ENCODE measurements at places on chromosomes 1 and 21.

DNA sequence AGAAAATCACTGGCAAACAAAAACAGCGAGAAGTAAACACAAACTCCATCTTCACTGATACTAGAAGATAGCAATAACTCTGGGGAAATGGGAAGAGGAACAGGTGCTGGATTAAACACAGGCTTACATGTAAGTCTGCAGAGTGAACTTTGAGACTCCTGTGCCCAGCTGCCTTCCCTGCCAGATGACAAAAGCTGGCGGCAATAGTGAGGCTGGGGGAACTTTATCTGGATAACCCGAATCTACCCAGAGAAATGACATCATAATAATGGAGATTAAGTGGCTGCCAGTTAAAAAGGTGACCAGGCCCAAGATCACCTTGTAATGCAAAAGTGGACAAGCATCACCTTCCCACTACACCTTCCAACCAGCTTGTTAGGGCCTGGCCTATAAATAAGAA, 184.5 kb downstream of the CHRM3 start:
- no peak for DNase-seq

- no peak for DNase-seq
Measured at GRCh38 chr21:14686466-14687267, 140.6 kb upstream of the SAMSN1 start.

DNA sequence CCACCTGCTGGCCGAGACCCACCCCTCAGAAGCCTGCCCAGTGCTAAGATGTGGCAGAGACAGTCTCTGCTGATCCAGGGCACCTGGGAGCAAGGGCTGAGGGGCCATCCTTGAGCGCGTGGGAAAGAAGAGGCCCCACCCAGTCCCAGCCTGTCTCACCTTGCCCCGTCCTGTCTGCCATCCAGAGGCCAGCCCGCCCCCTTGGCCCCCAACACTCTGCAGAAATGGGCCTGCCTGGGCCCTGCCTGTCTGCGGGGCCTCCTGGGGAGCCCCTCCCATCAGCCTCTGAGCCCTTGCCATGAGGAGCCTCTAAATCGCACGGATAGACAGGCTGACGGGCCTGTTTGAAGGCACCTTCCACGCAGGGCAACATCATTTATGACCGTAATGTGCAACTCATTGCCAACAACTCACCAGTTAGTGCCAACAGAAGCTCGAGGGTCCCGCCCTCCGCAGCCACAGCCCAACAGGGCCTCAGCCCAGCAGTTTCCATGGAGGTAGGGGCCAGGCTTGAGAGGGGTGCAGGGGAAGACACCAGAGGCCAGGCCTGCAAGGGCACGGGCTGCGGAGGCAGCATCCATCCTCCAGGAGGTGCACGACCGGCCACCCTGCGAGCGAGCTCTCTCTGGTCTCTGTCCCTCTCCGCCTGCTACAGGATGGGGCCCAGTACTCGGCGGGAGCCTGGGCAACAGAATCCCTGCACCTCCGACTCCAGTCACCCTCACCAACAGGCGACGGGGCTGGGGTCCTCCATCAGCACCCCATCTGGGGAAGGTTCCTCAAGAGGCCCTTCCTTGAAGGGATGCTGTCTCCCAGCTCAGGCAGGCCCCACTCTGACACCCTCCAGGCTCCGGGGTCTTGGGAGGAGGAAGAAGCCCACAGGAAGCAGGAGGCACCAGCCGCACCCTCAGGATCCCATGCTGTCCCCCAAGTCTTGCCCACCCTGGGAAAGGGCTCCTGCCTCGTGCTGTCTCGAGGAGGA, 78.0 kb downstream of the MEGF6 start:
- no peak for DNase-seq

GRCh38 chr1:10671622-10672342, 124.7 kb downstream of the CASZ1 start:
- DNase-seq, result no peak

DNA sequence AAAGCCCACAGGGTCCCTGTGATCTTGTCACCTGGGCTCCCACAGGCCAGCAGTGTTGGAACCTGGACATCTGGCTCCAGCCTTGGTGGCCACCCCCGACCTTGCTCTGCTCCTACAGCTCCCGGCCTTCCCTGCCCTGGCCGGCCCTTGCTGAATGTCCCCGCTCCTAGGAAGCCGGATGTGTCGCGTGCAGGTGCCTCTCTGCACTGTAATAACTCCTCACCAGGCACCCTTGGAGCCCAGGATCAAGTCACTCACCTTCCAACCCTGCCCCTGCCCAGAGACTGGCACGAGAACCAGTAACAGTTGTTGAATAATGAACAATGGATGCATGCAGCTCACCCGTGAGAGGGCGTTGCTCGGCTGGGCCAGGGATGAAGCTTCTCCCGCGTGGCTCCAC, 12.1 kb downstream of the PDE9A start:
- DNase-seq, result no peak

- DNase-seq, result peak; percentile 74
Measured at GRCh38 chr1:211259638-211260126, 516 bp downstream of the RCOR3 start.

- DNase-seq, result no peak
Measured at GRCh38 chr1:116062201-116062600, 49.0 kb upstream of the MAB21L3 start.

DNA sequence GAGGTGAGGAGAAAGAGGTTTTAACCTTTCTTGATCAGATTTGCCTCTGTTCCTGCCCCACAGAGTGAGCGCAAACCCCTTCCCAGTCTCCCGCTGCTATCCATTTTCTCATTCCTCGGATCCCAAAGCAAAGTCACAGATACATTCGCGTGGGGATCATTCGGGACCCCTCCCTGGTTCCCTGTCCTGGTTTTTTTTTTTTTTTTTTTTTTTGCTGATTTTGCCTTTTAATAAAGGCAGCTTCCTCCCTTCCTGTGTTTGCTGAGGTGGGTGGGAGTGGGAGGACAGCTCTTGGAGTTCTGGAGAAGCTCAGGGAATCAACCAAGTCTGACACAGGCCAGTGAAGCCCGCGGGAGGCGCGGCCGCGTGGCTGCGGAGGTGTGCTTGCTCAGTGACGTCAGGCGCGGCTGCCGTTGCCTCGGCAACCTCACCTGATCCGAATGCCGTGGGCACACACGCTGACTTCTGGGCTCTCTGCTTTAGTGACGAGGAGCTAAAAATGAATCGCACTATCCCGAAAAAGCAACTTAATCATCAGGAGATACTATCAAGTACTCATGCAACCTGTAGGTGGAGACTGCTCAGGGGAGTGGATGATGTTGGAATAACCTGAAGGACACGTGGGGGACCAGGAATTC, 106.4 kb downstream of the TBX19 start:
- no peak for DNase-seq

DNA sequence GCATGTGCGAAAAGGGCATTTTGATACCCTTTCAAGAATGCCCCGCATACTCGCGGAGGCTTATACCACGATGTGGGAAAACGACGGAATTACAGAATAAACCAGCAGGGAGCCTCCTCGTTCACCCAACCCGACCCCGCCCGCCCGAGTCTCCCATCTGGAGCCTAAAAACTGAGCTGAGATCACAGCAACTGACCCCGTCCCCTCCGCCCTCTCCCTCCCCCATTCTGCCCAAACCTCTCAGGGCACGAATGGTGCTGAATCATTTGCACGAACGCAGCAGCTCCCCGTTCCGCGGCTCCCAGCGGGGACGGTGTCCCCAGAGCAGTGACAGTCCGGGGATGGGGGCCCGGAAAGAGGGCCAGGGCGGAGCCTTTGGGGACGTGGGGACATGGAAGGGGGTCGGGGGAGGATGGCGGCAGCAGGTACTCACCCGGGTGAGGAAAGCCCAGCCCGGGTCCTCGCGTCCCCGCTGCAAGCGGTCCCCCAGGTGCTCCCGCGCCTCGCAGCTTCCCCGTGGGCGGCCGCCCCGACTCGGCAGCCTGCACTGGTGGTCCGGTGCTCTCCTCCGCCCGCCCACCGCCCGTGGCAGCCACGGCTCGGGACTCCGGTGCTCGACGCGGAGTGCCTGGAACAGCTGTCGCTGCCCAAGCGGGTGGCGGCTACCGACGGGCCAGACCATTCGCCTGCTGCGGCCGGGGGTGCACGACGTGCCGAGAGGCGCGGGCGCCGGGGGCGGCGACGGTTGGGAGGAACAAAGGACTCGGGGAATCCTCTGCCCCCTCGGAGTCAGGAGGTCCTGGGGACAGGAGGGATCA, at the start of gene TTLL7:
TSS of gene TTLL7 (minus strand) at position 635 of the 818 bp plus-strand sequence. CDS start 46,921 bp downstream, outside the sequence.
- peak; percentile 78 for DNase-seq

DNA sequence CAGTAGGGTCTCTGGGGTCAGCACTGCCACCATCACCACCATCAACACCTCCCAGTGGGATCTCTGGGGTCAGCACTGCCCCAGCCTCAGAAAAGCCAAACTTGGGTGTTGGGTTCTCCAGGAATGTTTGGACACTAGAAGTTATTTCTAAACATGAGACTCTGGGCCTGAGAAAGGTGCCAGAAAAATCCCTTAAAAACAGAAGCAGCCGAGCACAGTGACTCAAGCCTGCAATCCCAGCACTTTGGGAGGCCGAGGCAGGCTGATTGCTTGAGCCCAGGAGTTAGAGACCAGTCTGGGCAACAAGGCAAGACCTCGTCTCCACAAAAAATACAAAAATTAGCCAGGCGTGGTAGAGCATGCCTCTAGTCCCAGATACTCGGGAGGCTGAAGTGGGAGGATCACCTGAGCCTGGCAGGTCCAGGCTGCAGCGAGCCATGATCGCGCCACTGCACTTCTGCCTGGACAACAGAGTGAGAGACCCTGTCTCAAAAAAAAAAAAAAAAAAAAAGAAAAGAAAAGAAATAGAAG, 470 bp downstream of the PTAFR start:
- DNase-seq, result no peak

GRCh38 chr21:23951251-23951650, 1656.0 kb downstream of the MRPL39 start:
- DNase-seq, result peak; percentile 11

GRCh38 chr1:14426854-14427253, 171.6 kb upstream of the KAZN start:
- no peak for DNase-seq

- no peak for DNase-seq
Measured at GRCh38 chr1:151474745-151475144, 15.5 kb upstream of the POGZ start.

DNA sequence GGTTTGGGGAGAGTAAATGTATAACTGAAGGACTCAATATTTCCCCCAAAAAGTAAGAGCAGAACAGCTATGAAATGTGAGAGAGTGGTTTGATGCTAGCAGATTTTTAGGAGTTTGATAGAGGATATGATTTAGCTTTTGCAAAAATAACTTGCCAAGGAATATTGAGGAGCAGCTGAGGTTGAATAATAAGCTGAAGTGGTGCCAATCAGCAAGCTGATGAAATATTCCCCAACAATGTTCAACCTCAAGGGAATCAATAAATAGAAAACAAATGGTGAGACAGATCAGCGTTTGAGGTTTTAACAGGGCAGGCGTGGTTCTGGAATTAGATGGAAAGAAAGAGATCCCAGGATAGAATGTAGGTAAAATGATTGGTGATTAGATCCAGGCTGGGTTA, 413.4 kb upstream of the ADAMTS5 start:
- peak; percentile 35 for DNase-seq

GRCh38 chr1:224289396-224289795, 40.6 kb downstream of the NVL start:
- no peak for DNase-seq

- peak; percentile 64 for DNase-seq
Measured at GRCh38 chr1:204446413-204447111, 34.9 kb upstream of the PPP1R15B start.

- no peak for DNase-seq
Measured at GRCh38 chr1:223041481-223041880, 101.6 kb downstream of the TLR5 start.

GRCh38 chr1:54774820-54775498, 10.6 kb upstream of the PARS2 start:
- peak; percentile 25 for DNase-seq

- DNase-seq, result no peak
Measured at GRCh38 chr1:246638941-246639655, 72.8 kb downstream of the CNST start.

DNA sequence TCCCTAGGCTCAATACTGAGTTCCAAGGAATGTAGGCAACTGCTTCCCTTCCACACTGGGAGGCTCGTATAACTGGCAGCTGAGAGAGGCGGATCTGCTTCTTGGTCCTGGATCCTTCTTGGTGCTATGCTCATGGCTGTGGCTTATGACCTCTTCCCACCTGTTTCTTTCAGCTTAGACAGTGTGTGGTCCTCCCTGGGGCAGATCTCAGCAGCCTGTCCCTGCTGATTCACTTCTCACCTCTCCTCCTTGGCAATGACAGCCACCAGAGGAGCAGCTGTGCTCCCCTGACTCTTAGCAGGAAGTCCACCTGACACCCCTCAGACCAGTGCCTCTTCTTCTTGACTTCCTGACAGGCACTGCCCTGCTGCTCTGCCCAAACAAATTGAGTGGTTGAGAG, 75.1 kb upstream of the PTGFRN start:
- DNase-seq, result no peak

GRCh38 chr21:21481239-21481638, 483.0 kb downstream of the NCAM2 start:
- no peak for DNase-seq

- DNase-seq, result no peak
Measured at GRCh38 chr1:20469406-20470076, 16.5 kb downstream of the CAMK2N1 start.

DNA sequence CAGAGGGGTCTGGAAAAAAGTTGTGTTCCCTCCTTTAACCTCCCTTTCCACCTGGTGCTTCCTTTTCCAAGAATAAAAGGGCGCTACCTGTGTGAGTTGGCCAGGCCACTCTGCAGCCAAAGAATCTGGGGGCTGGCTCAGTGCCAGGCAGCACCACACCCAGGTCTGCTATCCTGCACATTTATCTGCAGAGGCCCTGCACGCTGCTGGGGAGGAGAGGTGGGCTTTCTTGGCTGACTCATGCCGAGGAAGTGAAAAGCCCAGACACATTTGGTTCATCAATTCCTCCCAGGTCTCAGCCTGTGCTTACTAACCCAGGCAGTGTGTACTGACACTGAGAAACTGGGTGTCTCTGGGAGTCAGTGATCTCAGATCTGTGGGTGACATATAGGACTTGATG, 79.8 kb upstream of the F3 start:
- DNase-seq, result no peak

- no peak for DNase-seq
Measured at GRCh38 chr1:17228619-17229018, 20.3 kb upstream of the PADI3 start.

DNA sequence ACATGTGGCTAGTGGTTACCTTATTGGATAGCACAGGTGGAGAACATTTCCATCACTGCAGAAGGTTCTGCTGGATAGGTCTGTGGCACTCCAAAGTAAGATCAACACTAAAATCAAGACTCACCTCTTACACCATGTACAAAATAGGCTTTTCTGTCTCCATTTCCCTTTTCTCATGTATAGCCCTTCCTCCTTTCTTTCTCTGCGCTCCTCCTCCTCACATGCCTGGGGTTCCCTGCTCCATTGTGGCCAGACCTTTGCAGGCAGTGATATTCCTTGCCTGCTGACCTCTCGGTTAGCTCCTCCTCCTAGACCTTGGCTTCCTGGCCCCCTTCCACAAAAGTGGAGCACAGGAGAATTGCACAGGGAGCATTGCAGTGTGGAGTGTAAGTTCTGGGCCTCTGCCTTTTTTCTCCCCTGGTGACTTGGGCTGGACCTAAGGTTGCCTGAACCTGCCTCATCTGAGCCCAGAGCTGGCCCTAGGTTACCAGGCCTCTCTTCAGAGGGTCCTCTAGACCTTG, 33.2 kb upstream of the RBM15 start:
- DNase-seq, result no peak

Data from fibroblast of skin of scalp (primary cell).